Naive thymus-derived CD8-positive, alpha-beta T cell (primary cell): ENCODE measurements at places on chromosomes 5 and 9. TPM values are rescaled to one million over a fixed set of nuclear protein-coding genes. Genes with fewer than 3 reads are reported as not detected.
A peak's percentile ranks its signal among the peaks of the same experiment; 100 is the strongest.

DNA sequence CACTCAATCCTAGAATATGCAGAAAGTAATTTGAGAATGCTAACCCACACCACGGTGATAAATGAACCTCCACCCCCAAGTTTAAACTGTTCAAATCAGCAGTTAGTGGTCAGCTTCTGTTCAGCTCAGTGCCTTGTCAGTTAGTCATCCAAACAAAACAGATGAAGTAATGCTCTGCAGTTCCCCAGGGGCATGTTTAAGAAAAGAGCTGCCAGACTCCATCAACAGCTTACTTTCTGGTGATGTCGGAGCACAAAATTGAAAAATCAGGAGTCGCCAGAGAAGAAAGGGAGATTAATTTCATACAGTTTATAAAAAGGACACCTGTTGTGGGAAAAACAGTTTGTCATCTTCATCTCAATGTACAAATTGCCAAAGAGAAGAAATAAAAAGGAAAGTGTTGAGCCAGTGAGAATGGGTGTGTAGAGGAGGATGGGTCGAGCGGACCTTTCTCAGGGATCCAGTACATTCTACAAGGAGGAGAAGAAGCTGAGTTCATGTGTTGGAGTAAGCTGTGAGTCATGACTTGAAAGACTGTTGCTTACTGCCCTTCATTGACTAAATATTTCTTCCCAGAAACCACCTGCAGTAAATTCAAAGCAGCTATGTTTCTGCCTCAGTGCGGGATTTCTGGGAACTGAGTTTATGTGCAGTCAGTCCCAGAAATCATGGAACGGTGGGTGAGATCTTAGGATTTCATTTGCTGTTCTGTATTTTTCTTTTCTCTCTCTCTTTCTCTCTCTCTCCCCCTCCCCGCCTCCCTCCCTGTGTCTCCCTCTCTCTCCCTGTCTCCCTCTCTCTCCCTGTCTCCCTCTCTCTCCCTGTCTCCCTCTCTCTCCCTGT, 13.7 kb downstream of the TRIO start:
- DNase-seq = no peak
- H3K27ac ChIP-seq = no peak overlapping the region
- H3K4me1 ChIP-seq = no peaks in the 10 kb centered on the region
- peaks cover 1% of the 10 kb centered on the region for H3K27me3 ChIP-seq
- H3K36me3 ChIP-seq = no peaks in the 10 kb centered on the region
- no peak overlapping the region for H3K4me3 ChIP-seq

GRCh38 chr5:14143841-14144585, 871 bp downstream of the TRIO start:
- peaks cover 13% of the 10 kb centered on the region for H3K4me1 ChIP-seq
- peak overlapping the region; percentile 88 for H3K4me3 ChIP-seq
- peak; percentile 19 for DNase-seq
- no peaks in the 10 kb centered on the region for H3K36me3 ChIP-seq
- no peak overlapping the region for H3K27ac ChIP-seq
- peaks cover 30% of the 10 kb centered on the region for H3K27me3 ChIP-seq

- DNase-seq = no peak
- peaks cover 37% of the 10 kb centered on the region for H3K4me1 ChIP-seq
- H3K36me3 ChIP-seq = no peaks in the 10 kb centered on the region
- H3K4me3 ChIP-seq = peak overlapping the region; percentile 33
- H3K27me3 ChIP-seq = no peaks in the 10 kb centered on the region
- H3K27ac ChIP-seq = peak overlapping the region; percentile 99
Observed at GRCh38 chr9:133676450-133676849, 40.3 kb downstream of the DBH start.

DNA sequence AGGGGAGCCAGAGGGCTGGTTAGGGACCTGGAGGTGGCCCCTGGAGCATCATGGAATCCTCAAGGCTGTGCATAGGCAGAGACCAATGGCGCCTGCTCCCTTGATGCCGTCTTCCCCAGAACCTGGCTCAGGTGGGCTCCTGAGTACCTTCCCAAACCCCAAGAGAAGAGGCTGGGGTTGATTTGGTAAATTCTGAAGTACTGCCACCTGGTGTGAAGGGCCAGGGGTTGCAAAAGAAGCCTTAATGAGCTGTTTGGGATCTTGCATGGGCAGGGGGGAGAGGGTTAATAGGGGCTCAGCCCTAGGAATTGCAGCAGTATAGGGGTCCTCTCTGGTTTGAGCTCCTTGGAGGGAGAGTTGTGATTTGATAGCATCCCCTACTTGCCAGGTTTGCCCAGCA, 52.1 kb downstream of the CYSTM1 start:
- no peak overlapping the region for H3K27ac ChIP-seq
- H3K4me1 ChIP-seq = no peaks in the 10 kb centered on the region
- DNase-seq = no peak
- no peaks in the 10 kb centered on the region for H3K36me3 ChIP-seq

DNA sequence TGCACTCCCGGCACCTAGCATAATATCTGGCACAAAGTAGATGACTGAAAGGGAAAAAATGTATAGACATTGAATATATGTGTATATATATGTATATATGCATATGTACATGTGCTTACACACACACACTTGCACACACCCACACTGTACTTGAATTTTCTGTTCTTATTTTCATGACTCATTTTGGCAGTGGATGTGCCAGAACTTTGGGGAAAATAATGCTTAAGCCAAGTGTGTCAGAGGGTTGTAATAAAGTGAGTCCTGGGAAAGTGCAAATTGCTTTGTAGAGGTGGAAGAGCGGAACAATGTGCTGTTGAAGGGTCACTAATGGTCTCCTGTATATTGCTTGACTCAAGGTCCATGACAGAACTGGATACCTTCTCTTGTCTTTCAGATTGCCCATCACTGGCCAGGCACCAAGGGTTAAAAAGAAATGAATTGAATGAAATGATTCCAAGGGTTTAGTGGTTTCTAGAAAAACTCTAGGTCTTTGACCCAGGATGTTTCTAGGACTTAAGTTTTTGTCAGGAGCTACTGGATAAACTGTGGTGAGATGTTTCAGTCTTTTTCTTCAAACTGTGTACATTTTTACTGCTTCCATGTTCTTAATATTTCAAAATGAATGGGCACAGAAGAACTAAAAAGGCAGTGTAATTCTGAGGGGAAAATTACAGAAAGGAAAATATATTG, 129.9 kb upstream of the MOCS2 start:
- no peak overlapping the region for H3K27ac ChIP-seq
- H3K36me3 ChIP-seq = no peaks in the 10 kb centered on the region
- DNase-seq = no peak

GRCh38 chr9:92954049-92954861, 6.9 kb downstream of the FGD3 start:
- no peaks in the 10 kb centered on the region for H3K27me3 ChIP-seq
- peak; percentile 92 for DNase-seq
- H3K36me3 ChIP-seq = no peaks in the 10 kb centered on the region
- peaks cover 87% of the 10 kb centered on the region for H3K4me1 ChIP-seq
- peak overlapping the region; percentile 91 for H3K4me3 ChIP-seq

DNA sequence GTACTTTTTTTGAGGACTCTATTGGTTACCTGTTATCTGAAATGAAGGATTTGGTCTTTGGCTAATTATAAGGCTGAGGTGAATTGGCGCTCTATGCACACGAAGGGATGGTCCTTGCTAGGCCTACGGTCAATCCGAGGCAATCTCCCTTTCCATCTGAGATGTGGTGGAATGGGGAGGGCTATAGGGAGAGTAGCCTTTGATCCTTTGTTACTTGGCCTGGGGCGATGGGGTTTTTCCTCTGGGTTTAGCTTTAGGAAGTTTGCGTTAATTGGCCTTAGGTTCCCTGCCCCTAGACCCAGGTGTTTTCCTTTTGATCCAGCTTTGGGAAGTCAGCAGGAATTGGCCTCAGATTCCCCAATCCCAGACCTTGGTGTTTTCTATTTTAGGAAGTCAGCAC, 102.1 kb upstream of the C9orf72 start:
- no peaks in the 10 kb centered on the region for H3K36me3 ChIP-seq
- H3K27ac ChIP-seq = no peak overlapping the region
- no peaks in the 10 kb centered on the region for H3K4me1 ChIP-seq
- no peak for DNase-seq

- no peaks in the 10 kb centered on the region for H3K36me3 ChIP-seq
- H3K27ac ChIP-seq = no peak overlapping the region
- no peak overlapping the region for H3K4me3 ChIP-seq
- no peaks in the 10 kb centered on the region for H3K27me3 ChIP-seq
- peaks cover 28% of the 10 kb centered on the region for H3K4me1 ChIP-seq
Observed at GRCh38 chr5:68429510-68429909, 214.0 kb downstream of the PIK3R1 start.

DNA sequence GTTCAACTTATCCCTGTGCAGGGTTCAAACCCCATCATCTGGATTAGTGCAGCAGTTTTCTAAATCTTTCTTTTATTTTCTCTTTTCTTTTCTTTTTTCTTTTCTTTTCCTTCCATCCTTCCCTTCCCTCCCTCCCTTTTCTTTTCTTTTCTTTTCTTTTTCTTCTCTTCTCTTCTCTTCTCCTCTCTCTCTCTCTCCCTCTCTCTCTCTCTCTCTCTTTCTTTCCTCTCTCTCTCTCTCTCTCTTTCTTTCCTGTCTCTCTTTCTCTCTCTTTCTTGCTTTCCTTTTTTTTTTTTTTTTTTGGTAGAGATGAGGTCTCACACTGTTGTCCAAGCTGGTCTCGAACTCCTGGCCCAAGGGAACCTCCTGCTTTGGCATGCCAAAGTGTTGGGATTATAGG, 53.6 kb downstream of the KIAA0825 start:
- H3K36me3 ChIP-seq = no peaks in the 10 kb centered on the region
- H3K27me3 ChIP-seq = no peaks in the 10 kb centered on the region
- H3K27ac ChIP-seq = no peak overlapping the region

DNA sequence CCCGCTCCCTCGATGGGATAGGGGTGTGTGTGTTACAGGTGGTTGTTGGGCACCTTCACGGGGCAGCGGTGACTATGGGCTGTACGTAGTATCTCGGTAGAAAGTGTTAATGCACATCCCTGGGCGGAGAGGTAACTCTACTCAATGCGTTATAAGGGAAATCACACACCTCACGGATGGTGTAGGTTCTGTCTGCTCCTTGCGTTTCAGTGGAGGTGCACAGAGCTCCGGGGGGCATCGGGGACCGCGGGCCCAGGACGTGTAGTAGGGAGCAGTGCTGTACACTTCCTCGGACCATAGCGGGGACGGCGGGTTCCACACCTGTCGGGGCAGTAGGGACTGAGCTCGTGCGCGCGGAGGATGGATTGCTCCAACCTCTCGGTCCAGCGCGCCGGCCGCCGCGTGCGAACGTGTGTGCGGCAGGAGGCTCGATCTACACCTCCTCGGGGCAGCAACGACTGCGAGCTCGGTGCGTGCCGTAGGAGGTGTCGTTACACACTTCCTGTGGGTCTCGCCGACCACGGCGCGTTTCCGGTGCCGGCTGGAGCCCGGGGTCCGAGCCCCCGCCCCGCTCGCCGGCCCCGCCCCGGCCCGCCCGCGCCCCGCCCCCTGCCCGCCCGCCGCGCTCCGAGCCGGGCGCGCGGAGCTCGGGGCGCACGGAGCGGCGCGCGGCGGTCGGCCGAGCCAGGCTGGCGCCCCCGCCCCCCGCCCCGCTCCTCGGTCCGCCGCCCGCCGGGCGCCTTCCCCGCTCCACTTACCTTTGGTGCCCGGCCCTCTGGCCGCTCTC, at the start of gene KIAA1958:
Gene KIAA1958 (plus strand): TSS at position 607 of the 787 bp plus-strand sequence. CDS start 87,254 bp downstream, outside the sequence.
- H3K36me3 ChIP-seq = peaks cover 3% of the 10 kb centered on the region
- peak within 1 kb of the TSS; percentile 98 for H3K27ac ChIP-seq
- peak; percentile 73 for DNase-seq

DNA sequence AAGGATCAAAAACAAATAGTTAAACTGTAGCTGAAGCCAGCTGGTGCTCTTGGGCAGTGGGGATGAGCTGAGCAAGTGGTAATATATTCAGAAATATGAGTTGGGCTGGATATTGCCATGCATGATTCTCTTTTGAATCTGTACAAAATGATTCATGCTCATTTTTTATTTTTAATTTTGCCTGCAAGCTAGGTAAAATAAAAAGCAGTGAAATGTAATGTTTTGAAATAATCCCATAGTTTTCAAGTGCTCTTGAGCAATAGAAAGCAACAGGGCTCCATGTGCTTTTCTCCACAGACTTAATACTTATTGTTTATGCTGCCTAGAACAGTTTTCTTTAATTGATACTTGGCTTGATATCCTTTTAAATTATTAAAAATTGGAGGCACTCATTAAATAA, 489.3 kb downstream of the TLE4 start:
- no peak overlapping the region for H3K27ac ChIP-seq
- no peak for DNase-seq
- no peaks in the 10 kb centered on the region for H3K27me3 ChIP-seq

DNA sequence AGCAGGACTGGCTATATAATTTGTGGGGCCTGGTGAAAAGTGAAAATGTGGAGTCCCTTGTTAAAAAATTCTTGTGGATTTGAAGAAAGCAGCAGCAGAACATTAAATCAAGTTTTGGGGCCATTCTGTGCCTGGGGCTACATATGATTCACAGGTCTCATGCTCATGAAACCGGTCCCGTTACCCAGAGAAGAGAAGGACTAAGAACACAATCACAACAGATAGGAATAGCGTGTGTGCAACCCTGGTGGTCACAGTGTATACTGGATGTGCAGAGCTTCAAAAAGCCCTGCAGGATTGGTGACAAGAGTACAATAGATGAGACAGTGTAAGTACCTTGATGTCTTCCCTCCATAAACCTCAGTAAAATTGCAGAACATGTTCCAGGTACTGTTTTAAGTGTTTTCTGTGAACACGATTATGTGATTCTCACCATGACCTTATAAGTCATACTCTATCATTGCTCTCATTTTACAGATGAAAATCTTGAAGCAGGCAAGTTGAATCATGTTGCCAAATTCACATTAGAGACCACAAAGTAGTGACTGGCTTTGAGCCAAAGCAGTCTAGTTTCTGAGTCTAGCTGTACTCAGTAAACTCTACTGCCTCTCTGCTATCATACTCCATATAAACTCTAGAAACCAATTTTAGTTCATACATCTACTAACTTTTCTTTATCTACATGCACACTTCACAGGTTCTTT, 636.5 kb downstream of the TAF11L14 start:
- no peak for DNase-seq
- no peak overlapping the region for H3K27ac ChIP-seq
- H3K4me1 ChIP-seq = no peaks in the 10 kb centered on the region

DNA sequence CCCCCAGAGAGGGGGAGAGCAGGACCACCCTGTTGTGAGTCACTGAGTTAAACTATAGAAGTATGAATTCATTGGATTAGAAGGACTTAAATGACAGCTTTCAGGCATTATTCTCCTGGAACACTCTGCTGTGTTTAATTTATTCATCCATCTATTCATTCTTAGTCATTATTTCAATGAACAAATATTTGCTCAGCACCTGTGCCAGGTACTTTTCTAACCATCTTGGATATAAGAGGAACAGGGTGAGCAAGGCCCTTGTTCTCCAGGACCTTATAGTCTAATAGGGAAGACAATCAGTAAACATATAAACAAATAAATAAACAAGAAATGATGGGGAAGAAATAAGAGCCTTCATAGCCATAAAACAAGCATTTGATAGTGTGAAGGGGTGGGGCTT, 483.9 kb upstream of the BRINP1 start:
- DNase-seq = no peak

GRCh38 chr9:13862654-13863053, 451.3 kb downstream of the NFIB start:
- no peak for DNase-seq
- no peak overlapping the region for H3K27ac ChIP-seq
- no peaks in the 10 kb centered on the region for H3K4me1 ChIP-seq
- H3K36me3 ChIP-seq = no peaks in the 10 kb centered on the region
- H3K27me3 ChIP-seq = no peaks in the 10 kb centered on the region
- H3K4me3 ChIP-seq = no peak overlapping the region

Gene SLC46A2
- not detected for polyA plus RNA-seq

Gene NR2F1-AS1
- polyA plus RNA-seq = not detected

Gene SEMA5A
- not detected for polyA plus RNA-seq

Gene CDKN2B
- polyA plus RNA-seq = 0.31 TPM

Gene SLC34A1
- not detected for polyA plus RNA-seq

Gene ORM1
- not detected for polyA plus RNA-seq

Gene PCDHB14
- not detected for polyA plus RNA-seq

Gene HEMGN
- 11.0 TPM for polyA plus RNA-seq

Gene OBP2B
- polyA plus RNA-seq = not detected

Gene SLC45A2
- polyA plus RNA-seq = not detected

Gene TMEM171
- polyA plus RNA-seq = not detected
